Activated T-cell treated with anti-CD3 and anti-CD28 coated beads, Interleukin-2, amount 50 U/mL, for 24 hours (primary cell): ENCODE measurements at places on chromosomes 5 and 9.

- DNase-seq: no peak
Measured at GRCh38 chr9:122325124-122325523, 45.7 kb upstream of the PTGS1 start.

DNA sequence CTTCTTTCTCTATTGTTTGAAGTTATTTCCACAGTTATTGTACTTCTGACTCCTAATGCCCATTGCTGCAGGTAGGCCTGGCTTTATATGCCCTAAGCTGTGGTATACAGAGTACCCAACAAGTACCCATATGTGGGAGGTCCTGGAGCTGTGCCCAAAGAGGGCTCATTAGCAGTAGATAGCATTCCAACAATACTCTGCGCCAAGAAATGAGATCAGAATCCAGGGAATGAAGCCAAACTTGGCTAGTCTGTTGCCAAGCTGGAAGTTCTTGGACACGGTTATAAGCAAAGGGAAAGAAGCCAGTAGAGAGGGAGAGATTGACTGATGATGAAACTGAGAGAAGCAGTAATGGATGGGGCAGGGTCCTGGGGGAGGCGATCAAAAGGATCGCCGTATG, 29.7 kb upstream of the FAM169A start:
- no peak for DNase-seq

DNA sequence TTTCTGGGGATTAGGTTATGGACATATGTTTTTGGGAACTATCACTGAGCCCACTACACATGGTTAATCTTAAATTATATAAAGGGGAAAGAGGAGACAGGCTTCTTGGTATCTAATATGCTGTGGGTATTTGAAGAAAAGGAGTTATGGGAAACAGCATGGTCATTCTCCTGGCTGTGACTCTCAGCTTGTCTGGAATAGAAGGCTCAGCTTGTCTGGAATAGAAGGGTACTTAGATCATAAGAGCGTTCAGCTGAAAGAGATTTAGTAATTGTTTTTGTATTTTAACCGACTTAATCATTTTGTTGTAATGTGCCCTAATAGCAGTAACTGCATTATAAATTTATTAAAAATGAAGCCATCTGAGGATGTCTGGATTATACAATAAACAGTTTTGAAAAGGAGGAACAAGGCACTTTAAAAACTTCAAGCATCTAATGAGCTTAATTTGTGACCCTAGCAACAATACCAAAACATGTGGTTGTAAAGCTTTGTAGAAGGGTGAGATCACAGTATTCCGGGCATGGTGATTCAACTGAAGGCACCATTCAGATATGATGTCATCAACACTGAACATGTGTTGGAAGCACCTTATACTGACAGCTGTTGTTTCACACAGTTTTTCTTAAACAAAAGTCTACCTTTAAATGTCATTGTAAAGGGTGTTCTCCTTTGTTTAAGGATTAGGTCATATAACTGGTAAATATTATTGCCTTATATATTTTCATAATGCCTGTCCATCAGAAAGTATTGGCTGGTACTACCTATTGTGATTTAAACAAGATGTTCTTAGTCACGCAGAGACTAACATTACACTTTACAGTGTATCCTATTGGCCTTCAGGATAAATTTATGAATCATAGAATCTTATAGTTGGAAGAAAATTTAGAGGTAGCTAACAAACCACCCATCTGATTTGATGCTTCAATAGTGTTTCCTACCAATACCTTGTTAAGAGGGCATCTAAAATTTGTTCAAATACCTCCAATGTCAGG, 2174.1 kb upstream of the WWC1 start:
- no peak for DNase-seq

DNA sequence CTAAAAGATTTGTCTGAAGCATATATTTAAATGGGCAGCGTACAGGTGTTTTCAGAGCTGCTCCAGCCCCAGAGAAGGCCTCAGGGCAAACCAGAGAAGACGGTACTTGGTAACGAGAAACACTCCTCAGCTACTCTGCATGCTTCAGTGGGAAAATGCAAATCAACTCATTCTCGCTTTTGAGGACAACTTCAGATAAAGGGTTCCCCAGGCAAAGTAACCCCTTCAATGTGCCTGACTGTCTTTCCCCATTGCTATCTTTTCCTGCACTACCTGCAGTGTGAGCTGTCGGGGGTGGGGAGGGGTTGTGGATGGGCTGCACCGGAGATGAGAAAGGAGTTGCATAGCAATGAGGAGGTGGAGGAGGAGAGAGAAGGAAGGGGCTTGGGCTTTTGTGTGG, 339.7 kb upstream of the CLINT1 start:
- DNase-seq: no peak

DNA sequence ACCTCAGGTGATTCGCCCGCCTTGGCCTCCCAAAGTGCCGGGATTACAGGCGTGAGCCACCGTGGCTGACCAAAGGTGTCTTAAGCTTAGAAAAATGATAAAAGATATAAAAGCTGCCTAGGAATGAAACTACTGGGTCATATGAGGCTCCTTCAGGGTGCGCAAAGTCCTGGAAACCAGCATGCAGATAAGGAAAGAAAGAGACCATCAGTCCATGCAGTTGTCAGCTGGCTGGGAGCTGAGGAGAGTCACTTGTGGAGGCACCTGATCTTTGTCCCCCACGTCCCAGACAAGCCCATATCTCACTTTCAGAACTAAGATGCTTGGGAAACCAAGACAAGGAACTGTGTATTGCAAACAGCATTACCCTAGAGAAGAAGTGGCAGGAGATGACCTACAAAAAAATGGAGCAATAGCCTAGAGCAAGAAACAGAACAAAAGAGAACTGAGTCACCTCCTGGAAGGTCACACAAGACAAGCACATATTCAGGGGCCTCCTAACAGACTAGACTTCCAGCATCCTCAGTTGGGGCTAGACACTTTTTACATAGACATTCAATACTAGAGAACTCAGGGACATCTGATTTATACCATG, 2.8 kb upstream of the CCDC125 start:
- DNase-seq: no peak

GRCh38 chr9:113509463-113509862, 45.9 kb downstream of the RGS3 start:
- DNase-seq: no peak

DNA sequence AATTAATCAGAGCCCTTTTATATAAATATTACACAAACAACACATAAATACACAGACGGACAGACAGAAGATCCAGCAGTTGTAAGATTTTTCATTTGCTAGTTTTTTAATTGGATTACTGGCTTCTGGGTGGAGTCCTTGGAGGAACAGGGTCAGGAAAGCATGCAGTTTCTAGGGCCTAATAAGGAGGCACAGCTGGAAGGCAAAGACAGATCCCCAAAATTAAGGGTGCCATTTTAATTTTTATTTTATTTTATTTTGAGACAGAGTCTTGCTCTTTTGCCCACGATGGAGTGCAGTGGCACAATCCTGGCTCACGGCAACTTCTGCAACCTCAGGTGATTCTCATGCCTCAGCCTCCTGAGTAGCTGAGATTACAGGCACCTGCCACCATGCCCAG, 49.5 kb downstream of the PTGS1 start:
- DNase-seq: no peak

DNA sequence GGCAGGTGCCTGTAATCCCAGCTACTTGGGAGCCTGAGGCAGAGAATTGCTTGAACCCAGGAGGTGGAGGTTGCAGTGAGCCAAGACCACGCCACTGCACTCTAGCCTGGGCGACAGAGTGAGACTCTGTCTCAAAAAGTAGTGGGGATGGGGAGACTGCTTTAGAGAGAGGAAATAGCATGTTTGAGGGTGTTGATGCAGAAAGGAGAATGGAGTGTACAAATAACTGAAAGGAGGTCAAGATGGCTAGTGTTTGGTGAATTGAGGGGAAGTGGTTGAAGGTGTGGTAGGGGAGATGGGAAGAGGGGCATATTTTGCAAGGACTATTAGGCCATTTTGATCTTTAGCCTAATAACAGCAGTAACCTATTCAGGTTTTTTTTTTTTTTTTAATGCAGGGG, 18.2 kb downstream of the TENT2 start:
- no peak for DNase-seq

DNA sequence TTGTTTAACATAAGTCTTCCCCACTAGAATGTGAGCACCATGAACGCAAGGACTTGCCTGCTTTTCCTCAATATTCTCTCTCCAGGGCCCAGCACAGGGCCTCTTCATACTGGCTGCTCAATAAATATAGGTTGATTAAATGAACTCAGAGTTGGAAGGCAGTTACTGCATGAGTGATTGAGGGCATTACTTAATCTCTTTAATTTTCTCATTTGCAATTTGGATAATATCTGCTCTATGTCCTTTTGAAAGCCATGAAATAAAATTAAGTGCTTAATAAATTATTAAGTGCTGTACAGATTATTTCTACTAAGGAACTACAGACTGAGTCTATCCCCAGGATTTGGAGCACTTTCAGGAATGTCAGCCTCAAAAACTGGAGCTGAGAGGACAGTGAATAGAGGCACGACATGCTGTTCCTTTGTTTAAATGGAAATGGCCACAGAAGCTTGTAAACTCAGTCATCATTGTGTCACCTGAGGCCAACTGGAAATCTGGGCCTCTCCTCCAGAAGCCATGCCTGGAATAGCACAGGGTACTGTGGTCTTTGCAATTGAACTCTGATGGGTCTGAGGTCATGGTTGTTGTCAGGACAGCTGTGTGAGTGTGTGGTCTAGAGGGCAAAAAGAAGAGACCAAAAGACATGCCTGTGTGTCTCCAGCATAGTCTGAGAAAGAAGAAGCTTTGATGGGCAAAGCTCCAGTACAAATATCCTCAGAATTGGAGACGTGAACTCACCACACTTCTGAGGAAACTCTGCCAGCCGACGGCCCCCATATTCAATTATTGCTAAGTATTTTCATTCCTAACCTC, 86.1 kb downstream of the SH3TC2 start:
- DNase-seq: no peak

DNA sequence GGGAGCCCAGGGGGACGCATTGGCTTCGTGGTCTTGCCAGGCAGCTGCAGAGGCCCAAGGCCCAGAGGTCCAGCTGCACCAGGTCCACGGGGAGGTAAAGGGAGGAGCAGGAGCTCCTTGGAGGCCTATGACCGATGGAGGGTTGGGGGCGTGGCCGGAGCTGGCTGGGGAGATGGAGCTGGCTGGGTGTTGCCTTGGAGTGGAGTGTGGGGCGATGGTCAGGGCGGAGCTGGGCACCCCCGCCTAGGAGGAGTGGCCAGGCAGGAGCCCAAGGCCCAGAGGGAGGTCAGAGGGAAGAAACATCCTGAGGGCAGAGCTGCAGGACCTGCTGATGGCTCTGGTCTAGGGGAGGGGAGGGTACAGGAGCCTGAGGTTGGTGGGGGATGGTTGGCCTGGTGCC, 44.6 kb downstream of the KCNT1 start:
- no peak for DNase-seq

GRCh38 chr5:76269932-76270610, 133.0 kb upstream of the IQGAP2 start:
- no peak for DNase-seq
